NCI-H1092 treated with DMSO at 0.1 percent for 48 hours (cell line): ENCODE measurements at places on chromosomes 4 and X.

- DNase-seq = no peak
Observed at GRCh38 chr4:42720533-42720932, 63.6 kb upstream of the ATP8A1 start.

GRCh38 chr4:86706923-86707597, 112.9 kb downstream of the PTPN13 start:
- no peak for DNase-seq

GRCh38 chr4:25051534-25051933, 20.8 kb upstream of the LGI2 start:
- DNase-seq = no peak

GRCh38 chr4:89556601-89557305, 249.2 kb upstream of the GPRIN3 start:
- DNase-seq = no peak

DNA sequence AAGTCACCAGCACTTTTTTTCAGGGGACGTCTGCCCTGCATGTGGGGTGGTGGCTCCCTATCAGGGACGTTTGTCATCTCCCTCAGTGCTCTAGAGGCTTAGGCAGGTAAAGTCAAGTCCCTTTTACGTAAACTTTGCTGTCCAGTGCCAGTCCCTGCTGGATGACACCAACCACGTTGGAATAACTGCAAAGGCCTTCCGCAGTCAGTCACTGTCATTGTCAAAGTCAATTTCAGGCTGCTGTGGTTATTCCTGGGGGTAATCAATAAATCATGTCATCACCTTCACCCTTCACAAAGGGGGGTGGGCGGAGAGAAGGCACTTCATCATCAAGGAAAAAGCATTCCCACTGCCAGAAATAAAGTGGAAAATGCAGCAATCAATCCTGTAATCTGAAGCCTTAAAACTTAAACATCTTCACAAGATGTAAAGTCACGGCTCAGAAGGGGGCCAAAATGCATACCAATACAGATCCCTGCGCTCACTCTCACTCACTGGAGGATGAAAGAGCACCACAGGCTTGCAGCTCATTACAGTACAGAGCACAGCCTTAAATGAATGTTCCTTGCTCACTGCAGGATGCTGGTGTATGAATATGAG, 56.2 kb downstream of the CLDN22 start:
- no peak for DNase-seq

- no peak for DNase-seq
Observed at GRCh38 chr4:132651196-132651595, 497.9 kb upstream of the PCDH10 start.

DNA sequence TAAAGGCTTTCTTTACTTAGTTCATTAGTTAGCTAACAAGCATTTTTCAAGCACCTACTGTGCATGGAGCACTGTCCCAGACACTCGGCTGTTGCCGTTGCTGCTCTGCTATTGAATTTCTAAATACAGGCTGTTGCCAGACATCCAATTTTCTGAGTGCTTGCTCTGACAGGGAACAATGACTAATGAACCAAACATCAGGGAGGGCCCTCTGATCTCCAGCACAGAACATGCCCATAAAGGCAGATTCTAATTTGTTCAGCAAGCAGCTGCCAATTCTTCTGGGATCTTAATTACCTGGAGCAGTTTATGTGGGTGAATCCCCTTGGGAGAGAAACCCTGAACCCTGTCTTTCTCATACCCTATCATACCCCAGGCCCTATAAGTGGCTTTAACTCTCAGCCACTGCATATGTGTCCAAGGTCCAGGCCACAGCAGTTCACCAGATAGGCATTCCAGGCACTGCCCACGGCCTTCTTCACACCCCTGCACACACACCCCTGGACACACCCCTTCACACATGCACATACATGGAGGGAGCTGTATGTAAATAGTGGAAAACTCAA, 27.9 kb downstream of the TSC22D3 start:
- peak; percentile 84 for DNase-seq

DNA sequence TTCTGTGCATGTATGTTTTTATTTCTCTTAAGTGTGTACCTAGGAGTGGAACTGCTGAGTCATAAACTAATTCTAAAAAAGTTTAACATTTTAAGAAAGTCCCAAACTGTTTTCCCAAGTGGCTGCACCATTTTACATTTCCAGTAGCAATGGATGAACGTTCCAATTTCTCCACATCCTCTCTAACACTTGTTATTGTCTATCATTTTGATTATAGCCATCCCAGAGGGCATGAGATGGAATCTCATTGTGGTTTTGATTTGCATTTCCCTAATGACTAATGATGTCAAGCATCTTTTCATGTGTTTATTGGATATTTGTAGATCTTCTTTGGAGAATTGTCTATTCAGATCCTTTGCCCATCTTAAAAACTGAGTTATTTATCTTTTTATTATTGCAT, 82.5 kb downstream of the PPEF1 start:
- no peak for DNase-seq

GRCh38 chr4:141851246-141851891, 215.0 kb downstream of the IL15 start:
- no peak for DNase-seq

- no peak for DNase-seq
Observed at GRCh38 chr4:73721435-73721834, 18.9 kb upstream of the CXCL8 start.

DNA sequence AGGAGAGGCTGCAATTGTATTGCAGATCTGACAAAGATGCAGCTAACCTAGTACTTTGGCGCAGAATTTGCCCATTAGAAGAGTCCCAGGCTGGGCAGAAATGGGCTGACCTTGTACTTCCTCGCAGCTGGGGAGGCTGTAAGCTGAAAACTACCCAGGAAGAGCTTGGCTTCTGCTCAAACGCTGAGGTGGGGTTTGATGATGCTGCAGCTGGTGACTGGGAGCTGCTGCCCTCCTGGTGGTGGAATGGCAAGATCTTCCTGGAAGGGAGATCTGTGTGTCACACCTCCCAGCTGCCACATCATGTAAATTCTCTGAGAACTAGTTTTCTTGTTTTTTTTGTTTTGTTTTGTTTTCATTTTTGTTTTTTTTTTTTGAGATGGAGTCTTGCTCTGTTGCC, 17.4 kb downstream of the CCNG2 start:
- DNase-seq = no peak
